Hepatic stellate cell (primary cell): ENCODE measurements at places on chromosomes 2 and 18.

GRCh38 chr2:172207911-172208310 is 105.2 kb upstream of the DLX2 start:
- DNase-seq, result no peak

- no peak for DNase-seq
Measured at GRCh38 chr18:55144193-55144930, 185.1 kb upstream of the CCDC68 start.

DNA sequence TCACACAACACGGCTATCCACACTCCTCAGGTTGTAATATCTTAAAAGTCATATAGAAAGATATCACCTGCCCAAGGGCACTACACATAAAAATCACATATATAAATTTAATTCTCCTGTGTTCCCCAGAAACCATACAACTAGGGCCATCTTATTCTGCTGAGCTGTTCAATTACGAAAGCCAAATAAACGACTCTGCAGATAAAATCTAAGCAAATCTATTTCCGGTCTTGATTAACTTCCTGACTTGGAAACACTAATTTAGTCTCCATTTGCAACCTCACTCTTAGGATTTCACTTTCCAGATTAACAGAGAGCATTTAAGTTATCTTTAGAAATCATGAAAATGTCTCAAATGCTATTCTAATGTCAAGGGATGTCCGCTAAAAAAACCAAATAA is 23.9 kb upstream of the STK17B start:
- no peak for DNase-seq

DNA sequence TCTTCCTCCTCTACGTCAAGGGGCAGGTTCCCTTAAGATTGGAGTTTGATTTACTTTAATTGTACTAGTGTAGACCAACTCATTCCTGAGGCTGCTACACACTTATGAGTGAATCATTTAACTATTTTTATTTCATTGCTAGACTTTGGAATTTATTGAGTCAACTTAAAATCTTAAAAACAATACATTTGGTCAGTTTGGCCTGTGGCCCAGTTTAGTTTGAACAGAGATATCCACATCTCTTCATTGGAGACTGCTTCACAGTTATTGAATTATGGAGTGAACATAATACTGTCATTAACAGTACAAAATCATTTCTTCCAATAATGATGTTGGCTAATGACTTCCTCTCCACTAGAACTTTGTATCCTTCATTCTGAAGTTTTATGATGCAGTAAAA is 34.5 kb upstream of the STPG4 start:
- peak; percentile 52 for DNase-seq

- no peak for DNase-seq
Measured at GRCh38 chr2:202016579-202017227, 17.0 kb upstream of the FZD7 start.

- no peak for DNase-seq
Measured at GRCh38 chr18:33923980-33924379, 300.7 kb downstream of the NOL4 start.

DNA sequence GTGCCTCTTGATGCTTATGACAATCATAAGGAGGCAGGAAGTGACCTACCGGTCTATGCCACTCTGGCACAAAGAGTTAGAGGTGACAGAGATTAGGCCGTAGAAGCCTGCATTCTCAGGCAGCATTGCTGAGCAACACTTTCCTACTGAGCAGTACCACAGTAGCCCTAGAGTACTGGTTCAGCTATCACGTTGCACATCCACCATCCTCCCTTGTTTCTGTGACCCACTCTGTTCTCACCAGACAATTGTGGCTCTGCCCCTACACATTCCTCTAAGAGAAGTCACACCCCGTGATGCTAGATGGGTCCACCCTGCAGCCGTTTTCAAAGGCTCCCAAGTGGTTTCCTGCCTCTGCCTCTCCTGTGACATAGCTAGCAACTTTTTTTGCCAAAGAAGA is 22.6 kb upstream of the SUCLG1 start:
- peak; percentile 50 for DNase-seq

GRCh38 chr2:106708209-106708608 is 177.8 kb downstream of the ST6GAL2 start:
- no peak for DNase-seq

DNA sequence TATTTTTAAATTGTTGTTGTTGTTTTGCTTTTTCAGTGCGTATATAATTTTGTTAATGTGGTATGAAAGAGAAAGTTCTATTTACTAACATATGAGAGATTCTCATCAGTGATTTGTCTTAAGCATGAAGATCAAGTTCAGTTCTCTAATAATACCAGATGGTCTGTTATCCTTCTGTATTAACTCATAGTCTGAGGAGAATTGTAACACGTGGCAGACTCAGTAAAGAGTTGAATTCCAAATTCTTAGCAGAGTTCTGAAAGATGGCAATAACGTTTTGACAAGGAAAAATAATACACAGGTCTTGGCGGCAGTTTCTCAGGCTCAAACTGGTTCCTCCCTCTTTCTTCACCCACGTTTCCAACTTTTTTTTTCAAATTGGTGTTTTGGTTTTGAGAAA is 17.2 kb upstream of the COL3A1 start:
- DNase-seq, result no peak

- no peak for DNase-seq
Measured at GRCh38 chr2:169073963-169074751, 4.8 kb downstream of the DHRS9 start.

GRCh38 chr2:178510384-178510783 is 30.1 kb downstream of the PLEKHA3 start:
- DNase-seq, result no peak

DNA sequence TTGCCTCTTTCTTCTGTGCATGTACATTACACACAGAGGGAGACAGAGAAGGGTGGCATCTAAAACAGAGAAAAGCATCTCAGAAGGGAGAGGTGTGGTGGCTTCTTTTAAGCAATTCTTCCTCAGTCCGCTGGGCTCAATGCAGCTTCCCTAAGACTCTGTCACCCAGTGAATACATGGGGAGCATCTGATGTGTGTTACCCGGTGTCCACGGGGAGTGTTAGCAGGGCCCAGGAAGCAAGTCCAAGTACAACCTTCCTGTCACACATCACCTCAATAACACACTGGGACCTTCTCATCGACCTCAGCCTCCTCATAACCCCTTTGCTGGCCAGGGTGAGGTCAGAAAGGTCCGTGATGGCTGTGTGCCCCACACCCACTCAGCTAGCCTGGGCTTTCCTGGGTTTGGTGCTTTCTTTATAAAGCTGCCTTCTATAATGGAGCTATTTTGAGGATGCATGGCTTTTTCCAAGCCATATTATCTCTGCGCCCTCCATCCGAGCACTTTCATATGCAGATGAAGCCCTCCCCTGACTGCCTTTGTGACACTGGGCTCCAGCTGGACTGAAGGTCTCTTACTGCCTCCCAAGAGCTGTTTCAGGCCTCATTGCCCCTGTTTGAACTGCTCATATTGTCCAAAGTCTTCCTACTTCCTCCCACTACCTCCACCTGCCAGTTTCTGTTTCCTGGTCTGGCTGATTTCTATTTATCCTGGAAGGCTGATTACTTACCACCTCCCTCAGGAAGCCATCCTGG is 21.4 kb downstream of the TNFRSF11A start:
- DNase-seq, result no peak

- no peak for DNase-seq
Measured at GRCh38 chr2:120737340-120738101, 1.9 kb downstream of the GLI2 start.
